RPMI7951 (cell line): ENCODE measurements at places on chromosomes 12 and 14. TPM values are rescaled to one million over a fixed set of nuclear protein-coding genes. Genes with fewer than 3 reads are reported as not detected.
A peak's percentile ranks its signal among the peaks of the same experiment; 100 is the strongest.

The ESRRB gene
- 0.59 TPM in 1 of 2 replicates, not detected in the other for total RNA-seq

The ITPR2 gene
- 9.6 and 10.1 TPM in 2 replicates for total RNA-seq

DNA sequence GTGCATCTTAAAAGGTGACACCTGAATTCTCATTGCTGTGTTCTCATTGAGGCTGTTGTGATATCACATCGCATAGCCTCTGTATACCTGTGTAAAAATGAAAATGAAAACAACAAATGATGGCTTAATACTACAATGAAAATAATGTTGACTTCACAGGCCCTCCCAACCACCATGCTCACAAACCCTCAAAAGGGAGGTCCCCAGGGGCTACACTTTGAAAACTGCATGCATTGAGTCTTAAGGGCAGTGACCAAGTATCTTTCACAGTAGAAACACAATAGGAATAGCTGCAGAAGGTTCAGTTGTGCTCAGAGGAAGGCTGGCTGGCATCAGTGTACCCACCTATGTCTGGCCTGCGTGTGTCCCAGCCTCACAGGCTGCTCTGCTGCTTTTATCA lies 27.6 kb upstream of the KCNK13 start:
- no peak for DNase-seq

GRCh38 chr12:94769047-94769420 lies 118.7 kb upstream of the TMCC3 start:
- DNase-seq, result no peak

DNA sequence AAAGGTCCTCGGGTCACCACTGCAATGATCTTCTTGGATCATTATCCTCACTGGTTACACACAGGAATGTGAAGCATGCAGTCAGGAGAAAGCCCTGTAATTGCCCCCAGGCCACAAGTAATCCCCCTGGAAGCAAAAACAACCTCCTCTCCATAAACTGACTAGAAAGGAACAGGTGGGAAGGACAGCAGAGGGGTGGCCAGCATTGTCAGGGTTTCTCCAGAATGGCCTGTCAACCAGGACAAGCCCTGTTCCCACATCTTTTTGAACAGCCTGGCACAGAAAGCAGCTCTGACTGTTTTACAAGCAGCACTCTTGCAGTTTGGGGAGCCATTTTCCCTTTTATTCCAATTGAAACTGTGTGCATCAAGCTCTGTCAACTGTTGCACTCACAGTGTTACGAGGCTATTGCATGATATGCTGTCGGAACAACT lies 36.1 kb downstream of the TMCC3 start:
- peak; percentile 42 for DNase-seq

DNA sequence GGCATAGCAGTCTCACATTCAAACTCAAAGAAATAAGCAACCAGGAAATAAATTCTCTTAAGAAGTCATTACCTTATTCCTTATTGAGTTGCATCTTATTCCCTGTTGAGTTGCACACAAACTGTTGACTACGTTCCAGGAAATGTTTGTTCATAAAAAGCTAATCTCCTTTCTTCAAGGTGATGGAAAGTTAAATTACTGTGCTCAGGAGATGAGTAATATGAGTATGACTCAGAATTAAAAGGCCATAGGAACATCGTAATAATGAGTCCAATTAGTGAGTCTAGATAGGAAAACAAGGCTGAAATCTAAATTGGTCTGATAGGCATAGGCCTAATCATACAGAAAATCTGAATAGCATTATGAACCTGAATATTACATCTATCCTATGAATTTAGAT lies 203.1 kb downstream of the SLC2A13 start:
- no peak for DNase-seq
